ENCODE measurements at places on chromosomes 13 and 19.

DNA sequence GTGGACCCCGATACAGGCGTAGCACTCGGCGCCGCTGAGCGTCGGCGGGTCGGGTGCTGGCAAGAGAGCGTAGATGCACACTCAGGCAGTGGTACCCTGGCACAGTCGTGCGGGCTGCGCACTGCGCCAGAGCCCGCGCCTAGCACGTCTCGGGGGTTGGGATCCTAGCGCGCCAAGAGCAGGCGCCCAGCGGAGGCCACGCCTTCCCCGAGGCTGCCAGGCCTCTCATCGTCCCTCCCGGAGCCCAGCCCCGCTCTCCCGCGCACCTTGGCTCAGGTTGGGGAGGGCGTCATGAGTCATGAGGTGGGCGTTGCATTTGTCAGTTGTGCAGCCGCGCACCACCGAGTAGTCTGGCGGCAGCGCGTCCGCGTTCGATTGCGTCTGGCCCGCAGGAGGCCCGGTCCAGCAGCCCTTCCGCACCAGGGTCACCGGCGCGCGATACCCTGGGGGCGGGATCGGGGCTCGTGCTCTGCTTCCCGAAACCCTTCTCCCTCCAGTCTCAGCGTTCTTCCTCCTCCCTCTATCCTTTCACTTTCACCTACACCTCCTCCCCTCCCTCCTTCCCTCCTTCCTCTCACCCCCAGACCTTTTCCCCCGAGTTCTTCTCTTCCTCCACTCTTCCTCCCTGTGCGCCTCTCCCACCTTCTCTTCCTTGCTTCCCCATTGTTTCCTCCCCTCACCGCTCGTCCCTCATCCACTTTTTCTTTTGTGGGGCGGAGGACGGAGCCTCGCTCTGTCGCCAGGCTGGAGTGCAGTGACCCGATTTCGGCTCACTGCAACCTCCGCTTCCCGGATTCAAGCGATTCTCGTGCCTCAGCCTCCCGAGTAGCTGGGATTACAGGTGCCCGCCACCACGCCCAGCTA, 3.5 kb downstream of the LYPD5 start:
- no peak for DNase-seq

DNA sequence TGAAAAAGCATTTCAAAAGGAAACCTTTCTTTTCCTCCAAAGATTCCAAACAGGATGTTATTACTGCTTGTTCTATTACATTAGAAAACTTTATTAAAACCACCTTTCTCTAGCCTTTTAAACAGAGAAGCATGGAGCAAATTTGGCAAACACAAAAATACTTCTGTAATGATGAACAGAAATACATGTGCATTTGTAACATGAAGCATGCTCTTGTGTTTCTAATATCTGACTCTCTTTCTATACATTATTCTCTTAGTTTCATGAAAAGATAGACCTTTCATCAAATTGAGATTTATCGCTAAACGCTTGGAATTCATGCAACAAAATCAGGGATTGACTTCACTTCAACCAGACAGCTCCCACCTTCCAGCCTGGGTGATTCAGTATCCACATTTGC, 152.8 kb upstream of the IRS2 start:
- DNase-seq, result no peak

- DNase-seq, result no peak
Measured at GRCh38 chr13:33139184-33139583, 123.0 kb downstream of the KL start.

DNA sequence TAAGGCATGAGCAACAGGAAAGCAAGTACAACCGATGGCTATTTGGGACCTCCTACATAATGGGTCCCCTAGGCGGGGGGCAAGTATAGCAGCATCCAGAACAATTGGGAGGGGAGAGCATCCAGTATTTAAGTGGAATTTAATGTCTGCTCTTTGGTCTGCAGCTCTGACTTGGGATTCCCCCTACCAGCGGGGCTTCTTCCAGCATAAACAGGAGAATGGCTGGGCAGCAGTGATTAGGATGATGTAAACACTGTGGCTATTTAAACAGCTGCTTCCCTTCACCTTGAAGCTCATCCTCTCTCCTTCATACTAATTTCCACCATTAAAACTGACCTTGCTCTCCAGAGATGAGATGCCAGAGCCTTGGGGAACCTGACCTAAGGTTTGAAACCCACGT, 73.9 kb upstream of the OXGR1 start:
- DNase-seq, result no peak

GRCh38 chr19:8208922-8209461, at the start of gene CERS4:
CERS4 (plus strand) TSS chr19:8209370; CDS start chr19:8251077, 41,707 bp downstream.
- DNase-seq, result no peak

DNA sequence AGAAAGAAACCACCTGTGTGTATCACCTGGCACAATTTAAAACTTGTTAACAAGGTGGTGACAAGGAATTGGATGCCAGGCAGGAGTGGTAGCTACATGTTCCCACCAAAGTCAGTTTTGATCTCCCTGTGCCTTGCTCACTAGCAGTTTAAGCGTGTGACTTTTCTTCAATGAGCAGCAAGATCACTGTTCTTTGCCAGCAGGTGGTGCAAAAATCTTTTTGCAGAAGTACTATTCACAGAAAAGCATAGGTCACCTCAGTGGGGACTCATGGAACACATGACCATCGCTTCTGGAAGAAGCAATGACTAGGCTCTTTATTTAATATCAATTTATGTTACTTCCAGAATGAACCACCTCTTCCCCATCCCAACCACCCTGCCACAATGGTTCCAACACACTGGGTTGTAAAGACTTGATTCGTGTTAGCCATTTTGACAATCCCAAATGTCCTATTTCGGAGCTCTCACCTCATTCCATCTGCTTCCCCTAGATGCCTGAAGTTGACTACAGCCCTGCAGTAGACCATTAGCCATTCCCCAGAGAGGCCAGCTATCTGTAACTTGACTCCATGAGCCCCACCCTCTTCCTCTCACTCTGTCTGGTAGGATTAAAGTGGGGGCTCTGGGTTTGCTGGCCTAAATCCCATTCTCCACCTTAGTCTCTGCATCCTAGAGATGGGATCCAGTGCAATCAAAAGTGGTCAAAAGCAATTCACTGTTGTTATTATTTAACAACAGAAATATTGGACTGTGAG, 59.1 kb upstream of the TNFRSF19 start:
- DNase-seq, result no peak

GRCh38 chr13:84867246-84867645, 932.0 kb downstream of the SLITRK6 start:
- DNase-seq, result no peak
